HuH-7 (cell line): ENCODE measurements at places on chromosomes 5 and 9.

DNA sequence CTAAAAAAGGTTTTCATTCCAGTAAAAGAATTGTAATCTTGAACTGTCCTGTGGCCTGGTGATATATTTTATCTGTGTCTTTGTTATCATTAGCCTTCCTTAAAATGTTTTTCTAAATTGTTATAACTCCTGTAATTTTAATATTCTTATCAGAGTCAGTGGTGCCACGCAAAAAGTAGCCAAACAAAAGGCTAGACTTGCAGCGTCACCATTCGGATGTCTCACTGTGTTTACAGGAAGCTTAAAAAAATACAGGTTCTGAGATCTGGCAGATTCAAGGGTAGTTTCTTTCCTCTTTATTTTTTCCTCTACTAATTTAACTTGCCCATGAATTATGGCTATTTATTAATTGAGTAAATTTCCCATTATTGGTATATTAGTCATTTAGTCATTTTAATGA, 362.3 kb downstream of the MAT2B start:
- no peak for DNase-seq

DNA sequence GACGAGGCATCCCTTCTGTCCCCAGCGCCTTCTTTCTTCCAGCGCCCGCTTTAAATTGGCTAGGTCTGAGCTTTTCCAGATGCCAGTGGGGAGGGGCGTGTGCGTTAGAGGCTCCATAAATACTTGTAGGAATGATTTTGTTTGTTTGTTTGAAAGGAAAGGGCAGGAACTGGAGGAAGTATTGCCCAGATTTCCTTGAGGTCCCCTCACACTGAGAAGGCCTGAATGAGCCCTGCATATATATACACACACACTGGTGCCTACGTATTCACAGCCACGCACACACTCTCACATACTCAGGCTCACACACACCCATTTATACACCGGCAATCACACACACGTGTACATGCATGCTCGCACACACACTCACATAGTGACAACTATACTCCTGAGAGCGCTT, 1.0 kb upstream of the SLIT3 start:
- no peak for DNase-seq

DNA sequence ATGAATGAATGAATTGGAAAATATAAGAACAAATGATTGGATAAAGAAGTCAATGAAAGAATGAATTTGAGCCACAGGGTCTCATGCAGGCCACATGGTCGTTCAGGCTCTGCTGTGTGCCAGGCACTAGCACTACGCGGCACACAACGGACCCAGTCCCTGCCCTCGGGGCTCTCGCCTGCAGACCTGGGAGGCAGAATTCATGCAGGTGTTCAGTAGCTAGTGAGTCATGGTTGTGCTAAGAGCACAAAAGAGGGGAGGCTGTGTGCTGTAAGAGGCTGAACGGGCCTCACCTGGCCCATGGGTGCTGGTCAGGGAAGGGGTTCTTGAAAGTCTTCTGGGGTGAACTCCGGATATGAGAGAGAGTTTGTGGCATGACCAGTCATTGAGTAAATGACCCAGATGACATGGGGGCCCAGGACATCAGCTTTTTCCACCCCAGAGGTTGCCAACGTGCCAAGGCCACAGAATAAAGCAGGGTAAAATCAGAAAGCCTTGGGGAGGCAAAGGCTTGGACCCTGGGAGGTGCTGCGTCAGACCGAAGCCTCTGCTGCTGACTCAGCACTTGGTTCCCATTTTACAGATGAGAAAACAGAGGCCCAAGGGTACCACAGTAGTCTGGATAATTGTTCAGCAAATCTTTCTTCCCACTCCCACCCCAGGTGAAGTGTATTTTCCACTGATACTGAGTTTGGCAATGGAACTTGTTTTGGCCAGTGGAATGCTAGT, 264.3 kb upstream of the MVB12B start:
- no peak for DNase-seq

GRCh38 chr5:60280943-60281342, 387.4 kb upstream of the PDE4D start:
- no peak for DNase-seq

GRCh38 chr9:124078641-124079040, 67.1 kb downstream of the LHX2 start:
- DNase-seq: no peak

DNA sequence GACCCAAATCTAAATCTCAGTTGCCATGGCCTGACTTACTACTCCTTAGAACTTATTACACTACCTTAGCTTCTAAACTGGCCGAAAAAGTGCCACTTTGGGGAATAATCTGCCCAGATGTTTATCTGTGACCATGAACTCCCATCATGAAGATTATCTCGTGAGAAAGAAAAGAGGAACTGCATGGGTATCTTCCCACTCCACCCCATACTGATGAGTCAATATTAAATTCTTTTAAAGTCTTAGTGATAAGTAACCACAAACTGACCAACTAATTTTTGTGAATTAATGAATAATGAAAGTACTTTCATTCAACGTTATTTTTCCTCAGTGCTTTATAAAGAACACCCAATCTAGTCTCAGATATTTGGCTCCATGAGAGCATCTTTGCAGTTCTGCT, 493.5 kb downstream of the EBF1 start:
- no peak for DNase-seq

DNA sequence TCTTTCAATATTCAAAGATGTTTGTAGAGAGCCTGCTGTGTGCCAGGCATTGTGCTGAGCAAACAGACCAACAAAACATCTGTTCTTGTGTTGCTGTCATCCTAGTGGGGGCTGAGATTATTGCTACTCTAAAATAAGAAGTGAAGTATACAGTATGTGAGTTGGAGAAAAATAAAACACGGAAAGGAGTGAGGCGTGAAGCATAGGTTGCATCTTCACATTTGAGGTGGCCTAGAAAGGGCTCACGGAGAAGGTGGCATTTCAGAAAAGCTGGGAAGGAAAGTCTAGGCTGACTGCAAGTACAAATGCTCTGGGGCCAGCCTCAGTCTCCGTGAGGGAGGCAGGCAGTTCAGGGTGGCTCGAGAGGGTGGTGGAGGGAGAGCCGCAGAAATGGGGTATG, 80.3 kb downstream of the CSNK1A1 start:
- no peak for DNase-seq

DNA sequence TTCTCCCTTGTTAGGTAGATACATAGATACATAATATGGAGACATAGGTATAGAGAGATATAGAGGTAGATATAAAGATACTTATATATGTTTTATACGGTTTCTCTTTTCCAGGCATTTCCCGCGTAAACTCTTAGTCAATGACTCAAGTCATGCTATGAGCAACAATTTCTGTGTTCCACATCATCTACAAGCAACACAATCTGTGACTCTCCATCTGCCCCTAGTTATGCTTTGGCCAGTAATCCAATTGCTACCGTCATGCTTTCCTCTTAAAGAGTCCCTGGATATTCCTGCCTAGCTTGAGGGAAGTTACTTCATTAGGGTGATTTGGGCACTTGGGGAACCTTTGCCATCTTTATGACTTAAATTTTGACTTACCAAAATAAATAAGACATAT, 129.0 kb upstream of the ADAMTS16 start:
- no peak for DNase-seq

- no peak for DNase-seq
Measured at GRCh38 chr5:77310494-77311213, 100.2 kb downstream of the PDE8B start.

DNA sequence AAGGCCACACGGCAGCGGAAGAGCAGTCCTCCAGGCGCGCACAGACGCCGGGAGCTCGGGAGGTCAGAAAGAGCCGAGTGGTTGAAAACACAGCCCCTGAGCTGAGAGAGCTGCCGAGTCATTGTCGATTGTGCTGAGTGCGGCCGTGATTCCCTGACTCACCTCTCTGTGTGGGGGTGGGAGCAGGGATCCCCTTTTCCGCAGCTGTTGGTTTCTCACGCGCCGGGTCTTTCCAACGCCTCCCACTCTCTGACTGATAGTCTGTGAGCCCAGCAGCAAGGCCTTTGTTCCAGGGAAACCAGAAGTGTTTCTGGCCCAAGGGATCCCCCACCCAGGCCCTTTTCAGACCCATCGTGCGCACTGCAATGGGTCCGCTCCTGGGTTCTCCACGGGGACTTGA, 97.3 kb downstream of the MRPL36 start:
- DNase-seq: no peak

- DNase-seq: no peak
Measured at GRCh38 chr5:124261848-124262247, 484.6 kb downstream of the ZNF608 start.

DNA sequence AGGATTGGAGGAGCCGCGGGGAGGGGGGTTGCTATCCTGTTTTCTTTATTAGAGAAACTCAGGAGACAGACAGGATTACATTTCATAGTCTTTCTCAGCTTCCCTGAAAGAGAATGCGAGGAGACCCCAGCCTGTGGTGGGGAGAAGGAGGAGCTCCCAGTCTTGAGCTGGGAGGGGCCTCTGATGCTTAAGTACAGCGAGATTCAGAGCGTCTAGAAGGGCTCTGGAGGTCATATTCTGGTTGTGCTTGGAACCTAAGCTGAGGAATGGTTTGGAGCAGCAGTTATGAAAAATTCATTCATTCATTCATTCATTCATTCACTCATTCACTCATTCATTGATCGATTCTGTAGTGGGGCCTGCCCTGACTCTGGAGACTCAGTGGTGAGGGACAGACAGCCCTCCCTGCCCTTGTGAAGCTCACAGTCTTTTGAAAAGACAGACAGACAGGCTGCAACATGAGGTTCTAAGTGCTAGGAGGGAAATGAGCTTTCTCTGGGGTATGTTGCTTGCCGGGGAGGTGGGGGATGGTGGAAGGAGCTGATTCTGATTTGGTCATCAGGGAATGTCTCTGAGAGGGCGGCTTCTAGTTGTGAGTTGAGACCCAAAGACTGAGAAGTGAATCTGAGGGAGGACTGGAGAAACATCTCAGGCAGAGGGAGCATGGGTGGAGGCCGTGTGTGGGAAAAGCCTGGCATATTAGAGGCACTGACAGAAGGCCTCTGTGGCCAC, 2.5 kb upstream of the SPRY4 start:
- no peak for DNase-seq

GRCh38 chr9:121026260-121026691, 23.8 kb downstream of the C5 start:
- no peak for DNase-seq

DNA sequence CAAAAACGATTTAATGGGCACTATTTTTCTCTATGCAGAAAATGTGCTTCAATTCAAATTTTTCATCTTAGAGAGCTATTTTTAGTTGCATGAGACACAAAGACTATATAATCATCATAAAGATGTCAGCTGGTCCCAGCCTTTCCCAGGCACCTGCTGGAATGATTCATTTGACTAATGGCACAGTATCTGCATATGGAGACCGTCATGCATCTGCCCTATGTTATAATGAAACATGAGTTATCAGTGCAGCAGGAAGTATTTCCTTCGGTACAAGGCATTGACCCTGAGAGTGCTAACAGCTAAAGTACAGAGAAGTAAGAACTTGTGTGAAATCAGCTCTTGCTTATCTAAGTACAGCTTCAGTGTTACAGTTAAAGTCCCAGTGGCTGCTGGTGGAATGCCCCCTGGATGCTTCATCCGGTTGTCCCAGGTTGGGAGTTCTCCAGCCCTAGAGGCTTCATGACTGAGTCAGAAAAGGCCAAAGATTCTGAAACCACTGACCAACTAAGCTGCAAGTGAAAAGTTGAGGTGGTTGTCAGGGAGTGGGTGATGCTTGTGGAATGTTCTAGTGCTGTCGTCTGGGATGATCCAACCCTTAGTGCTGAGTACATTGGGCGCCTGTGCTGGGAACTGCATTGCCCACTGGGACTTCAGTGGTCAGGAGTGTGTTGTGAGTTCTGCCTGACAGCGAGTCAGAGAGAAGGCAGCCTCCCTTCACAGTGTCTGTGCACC, 57.2 kb downstream of the MTRR start:
- no peak for DNase-seq

- no peak for DNase-seq
Measured at GRCh38 chr5:74622122-74622521, 18.4 kb downstream of the ENC1 start.

- DNase-seq: no peak
Measured at GRCh38 chr9:6551136-6551535, 94.4 kb downstream of the GLDC start.

DNA sequence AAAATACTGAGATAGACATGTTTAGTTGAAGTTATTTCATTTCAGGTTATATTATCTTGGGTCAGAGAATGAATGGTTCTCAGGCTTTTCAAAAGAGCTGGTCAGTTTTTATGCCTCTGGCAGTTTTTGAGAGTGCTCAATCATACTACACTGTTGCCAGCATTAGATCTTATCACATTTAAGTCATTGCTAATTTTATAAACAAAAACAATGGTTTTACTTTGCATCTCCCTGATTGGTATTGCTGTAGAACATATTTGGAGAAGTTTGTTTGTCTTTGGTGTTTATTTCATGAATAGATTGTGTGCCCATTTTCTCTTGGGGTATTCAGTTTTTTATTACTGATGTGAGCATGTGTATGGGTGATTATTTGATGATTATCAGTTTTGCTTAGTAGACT, 1.5 kb downstream of the CATSPER3 start:
- DNase-seq: no peak

- DNase-seq: no peak
Measured at GRCh38 chr5:25619273-25619672, 974.5 kb upstream of the CDH10 start.

DNA sequence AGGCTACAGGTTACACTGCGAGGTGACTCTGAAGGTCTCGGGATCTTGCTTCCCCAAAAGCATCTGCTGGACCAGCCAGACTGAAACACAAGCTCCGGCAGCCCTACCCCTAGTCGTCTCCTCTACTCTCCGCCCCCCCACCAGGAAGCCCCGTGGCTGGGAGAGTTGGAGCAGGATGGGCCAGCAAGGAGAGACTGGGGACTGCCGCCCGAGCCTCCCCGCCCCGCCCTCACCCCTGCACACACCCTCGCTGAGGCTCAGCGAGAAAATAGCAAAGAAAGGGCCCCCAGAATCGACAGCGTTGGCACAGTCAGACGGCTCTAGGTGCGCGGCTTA, 1.3 kb downstream of the TRIM7 start:
- DNase-seq: no peak

DNA sequence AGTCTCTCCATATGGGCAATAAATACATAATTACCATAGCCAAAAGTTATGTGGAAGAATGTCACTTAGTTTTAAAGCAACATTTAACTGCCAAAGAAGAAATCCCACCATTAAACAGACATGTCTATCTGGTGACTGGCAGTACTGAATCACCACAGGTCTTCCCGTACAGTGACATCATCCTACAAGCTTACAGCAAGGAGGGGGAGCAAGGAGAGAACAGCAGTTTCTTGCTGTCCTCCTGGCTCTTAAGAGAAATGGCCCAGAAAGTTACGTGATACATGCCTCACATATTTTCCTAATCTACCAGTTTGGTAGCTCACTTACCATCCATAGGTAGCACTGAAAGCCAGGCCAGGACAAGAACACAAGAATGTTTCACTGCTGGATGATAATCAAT, 671.0 kb downstream of the DMRTA1 start:
- no peak for DNase-seq
